ENCODE measurements at places on chromosomes 1 and 21.

- peak; percentile 24 for DNase-seq
Observed at GRCh38 chr21:21715266-21715969, 717.2 kb downstream of the NCAM2 start.

DNA sequence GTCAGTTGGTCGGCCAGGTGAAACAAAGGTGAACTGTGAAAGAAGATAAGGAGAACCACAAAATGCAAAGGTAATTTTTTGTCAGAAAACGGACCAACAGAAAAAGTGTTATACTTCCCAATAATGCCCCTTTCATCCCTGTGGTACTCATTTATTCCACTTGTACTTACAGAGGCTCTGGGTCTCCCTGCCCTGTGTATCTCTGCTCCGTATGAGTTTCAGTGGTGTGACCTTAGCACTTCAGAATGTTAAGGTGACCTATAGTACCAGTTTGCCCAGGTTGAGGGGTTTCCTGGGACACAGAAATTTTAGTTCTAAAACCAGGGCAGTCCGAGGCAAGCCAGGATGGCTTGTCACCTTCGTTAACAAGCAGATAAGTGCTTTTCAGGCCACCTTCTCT, 254.8 kb downstream of the OLFM3 start:
- DNase-seq, result no peak

- DNase-seq, result no peak
Observed at GRCh38 chr1:9198538-9199361, 35.8 kb upstream of the H6PD start.

DNA sequence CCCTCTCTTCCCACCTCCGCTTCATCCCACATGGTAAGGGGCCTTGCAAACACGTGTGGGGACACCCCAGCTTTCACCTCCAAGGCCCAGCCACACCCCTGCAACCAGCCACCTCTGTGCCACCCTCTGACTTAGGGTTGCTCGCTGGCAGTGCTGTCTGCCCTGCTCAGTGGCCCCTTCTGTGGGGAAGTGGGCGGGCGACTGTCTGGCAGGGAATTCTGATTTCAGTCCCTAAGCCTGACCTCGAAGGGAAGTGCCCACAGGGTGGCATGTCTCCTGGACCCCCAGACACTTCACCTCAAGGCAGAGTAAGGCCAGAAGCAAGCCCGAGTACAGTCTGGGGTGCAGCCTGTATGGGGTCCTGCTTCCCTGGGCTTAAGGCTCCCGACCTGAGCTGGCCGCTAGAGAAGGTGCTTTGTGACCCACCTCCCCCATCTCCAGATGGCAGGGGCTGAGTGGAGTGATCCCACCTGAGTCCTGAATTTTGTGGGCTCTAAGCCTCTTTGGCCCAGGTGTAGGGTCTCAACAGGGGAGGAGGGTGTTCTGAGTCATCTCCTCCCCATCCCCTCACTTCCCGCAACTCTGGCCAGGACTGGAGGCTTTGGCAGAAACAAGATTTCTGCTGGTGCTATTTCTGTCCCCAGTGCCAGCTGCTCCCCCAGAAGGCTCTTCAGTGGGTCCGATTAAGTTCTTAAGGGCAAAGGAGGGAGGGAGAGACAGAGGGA, 7.0 kb downstream of the RD3 start:
- DNase-seq, result no peak

DNA sequence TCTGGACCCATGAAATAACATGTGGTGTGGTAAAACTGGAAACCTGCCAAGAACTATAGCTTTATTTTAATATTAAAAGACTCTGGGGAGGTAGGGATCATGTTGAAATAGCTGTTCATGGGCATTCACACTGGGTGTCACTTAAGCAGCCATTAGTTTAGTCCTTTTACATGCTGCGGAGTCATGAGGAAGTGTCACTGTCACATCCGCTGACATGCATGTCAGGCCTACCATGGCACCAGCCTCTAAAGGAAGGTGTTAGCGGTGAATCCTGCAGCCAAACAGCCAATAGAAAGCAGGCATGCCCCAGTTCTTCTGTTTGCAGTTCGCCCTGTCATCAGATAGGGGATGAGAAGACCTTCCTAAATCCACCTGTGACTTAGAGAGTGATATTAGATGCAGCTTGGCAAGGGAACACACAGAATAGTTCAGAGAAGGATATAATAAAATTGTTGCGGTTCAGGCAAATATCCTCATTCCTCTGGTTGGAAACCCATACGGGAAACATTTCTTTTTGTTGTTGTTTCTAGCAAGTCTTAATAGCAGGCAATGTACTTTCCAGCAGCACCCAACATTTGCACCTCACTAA, 100.4 kb downstream of the CACHD1 start:
- no peak for DNase-seq

- DNase-seq, result no peak
Observed at GRCh38 chr1:202798260-202798659, 10.0 kb downstream of the KDM5B start.

DNA sequence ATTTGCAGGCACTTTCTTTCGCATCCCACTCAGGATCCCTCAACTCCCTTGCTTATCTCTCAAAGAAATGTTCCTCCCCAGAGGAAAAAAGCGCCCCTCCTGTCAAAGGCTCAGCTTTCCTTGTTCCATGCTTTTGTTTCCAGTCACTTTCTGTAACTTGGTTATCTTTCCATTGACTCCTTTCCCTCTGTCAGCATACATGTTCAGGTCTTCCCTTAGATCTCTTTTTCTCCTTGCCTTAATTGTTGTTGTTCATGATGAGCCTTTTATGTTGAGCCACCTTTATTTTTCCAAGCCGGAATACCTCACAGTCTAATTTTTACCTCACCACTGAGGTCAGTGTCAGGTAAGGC, 46.5 kb upstream of the PODN start:
- DNase-seq, result no peak

- no peak for DNase-seq
Observed at GRCh38 chr1:18868801-18869424, 9.5 kb upstream of the TAS1R2 start.

DNA sequence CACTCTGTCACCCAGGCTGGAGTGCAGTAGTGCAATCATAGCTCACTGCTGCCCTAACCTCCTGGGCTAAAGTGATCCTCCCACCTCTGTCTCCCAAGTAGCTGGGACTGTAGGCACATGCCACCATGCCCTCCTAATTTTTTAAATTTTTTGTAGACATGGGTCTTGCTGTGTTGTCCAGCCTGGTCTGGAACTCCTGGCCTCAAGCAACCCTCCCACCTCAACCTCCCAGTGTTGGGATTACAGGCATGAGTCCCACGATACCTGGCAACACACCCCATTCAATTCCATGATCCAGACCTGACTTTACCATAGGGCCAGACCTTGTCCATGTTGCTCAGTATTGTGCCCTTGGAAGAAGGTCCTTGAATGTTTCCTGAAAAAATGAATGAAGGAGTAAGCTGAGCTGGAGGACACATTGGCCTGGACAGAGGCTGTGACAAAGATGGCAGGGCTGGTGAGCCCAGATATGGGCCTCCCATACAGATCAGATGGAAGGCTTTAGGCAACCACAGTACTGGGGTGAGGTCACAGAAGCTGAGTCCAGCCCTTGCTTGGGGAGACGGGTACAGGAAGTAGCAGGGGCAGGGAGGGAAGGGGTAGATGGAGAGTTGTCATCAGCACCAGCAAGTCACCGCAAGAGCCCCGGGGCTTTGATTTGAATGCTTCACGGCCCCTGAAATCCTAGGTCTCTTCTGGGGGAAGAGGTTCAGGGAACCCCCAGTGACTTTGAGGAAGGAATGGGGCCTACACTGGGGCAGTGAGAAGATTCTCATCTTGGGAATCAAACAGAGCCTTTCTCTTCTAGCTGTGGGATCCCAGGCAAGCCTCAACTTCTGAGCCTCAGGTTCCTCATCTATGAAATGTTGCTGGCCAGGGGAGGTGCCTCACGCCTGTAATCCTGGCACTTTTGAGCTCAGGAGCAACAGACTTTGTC, 40.1 kb upstream of the DMBX1 start:
- no peak for DNase-seq

- DNase-seq, result peak; percentile 28
Observed at GRCh38 chr21:45295576-45296365, 8.1 kb upstream of the POFUT2 start.

DNA sequence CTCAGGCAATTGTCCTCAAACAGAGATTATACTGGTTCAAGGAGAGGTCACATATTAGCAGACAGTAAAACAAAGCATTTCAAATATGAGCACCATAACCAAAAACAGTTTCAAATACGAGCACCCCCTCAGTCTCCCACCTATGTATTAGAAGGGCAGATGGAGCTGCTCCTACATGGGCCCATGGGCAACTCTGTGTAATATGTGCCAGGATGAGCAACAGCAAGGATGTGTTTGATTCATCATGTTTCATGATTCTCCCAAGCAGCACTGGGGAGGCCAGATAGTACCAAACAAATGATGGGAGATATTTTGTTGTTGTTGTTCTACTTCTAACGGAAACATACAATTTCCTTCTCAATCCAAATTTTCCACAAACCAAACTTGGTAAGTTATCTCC, 8.9 kb downstream of the ADSS2 start:
- DNase-seq, result no peak

GRCh38 chr1:208043691-208044181, 132.8 kb upstream of the CD34 start:
- DNase-seq, result no peak

GRCh38 chr21:34330055-34330454, 33.8 kb upstream of the KCNE2 start:
- DNase-seq, result no peak

DNA sequence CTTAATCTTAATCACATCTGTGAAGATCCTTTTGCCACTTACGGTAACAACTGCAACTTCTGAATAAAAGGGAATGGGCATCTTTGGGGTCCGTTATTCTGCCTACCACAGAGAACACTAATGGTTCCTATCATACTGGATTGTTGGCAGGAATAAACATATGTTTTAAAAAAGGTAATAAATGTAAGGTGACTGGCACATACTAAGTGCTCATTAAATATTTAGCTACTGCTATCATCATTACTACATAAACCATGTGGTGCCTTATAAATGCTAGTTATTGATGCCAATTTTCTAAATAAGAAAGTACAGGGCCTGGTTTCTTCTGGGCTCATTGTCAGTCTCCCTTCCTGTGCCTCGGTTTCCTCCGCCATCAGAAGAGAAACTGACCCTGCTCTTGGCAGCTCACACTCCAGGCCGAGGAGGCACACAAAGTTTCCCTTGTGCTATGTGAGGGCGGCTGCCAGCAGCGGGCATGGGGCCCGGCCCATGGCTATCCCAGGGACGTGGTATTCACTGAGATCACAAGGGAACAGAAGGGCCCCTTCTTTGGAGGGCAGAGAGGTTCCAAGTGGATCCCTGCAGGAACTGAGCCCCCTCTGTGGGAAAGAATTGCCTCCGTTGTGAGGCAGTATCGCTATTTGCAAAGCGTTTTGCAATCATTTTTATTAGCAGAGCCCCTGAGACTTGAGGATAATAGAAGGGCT, 26.2 kb downstream of the NAV1 start:
- peak; percentile 35 for DNase-seq

DNA sequence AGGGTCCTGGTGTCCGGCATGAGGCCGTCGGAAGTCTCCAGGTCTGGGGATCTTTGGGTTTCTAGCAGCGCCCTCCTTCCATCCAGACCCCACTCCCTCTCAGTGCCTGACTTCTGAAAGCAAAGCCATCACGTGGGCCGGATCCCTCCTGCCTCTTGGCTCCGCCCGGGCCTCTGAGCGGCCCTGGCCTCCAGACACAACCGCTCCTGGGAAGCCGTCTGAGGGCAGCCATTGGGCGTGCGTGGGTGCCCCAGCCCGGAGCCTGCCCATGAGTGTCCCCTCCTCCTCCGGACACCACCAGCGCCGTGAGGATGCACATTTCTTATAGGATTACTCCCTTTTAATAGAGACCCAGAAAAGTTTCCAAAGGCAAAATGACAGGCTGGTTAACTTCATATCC, 137.0 kb upstream of the ARHGEF16 start:
- DNase-seq, result no peak

DNA sequence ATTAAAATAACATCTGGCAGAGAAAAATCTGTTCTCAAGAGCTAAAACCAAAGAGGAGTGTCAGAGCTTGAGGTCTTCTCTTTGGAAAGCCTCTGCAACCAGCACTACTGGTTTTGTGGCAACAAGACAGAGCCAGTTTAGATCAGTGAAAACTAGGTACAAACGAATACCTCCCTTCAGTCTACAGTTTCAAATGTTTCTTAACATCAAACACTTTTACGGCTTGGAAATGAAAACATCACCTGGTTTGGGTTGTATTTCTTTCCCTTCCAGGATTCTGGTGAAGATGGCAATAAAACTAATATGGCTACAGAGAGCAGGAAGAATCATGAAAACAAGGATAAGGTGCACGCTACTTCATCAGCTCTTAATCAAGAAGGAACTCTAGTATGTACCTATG, 339.4 kb upstream of the ESRRG start:
- DNase-seq, result no peak

DNA sequence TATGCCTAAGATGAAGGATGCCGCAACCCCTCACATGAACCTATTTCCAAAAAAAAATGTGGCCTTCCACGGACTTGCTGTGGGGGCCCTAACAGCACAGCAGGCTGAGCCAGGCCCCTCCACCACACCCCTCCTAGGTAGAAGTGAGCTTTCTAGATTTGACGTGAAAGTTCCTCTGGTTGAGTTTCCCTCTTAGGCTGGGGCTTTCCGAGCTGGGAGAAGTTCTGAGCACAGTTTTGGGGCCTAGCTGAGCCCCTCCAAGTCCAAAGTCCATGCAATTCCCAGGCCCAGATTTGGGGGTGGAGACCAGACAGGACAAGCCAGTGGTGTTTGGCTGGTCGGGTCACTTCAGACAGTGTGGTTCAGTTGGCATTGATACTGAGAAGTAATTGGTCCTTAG, 13.8 kb upstream of the PHLDA3 start:
- DNase-seq, result no peak

- DNase-seq, result no peak
Observed at GRCh38 chr1:114164840-114165543, 11.3 kb upstream of the SYT6 start.

GRCh38 chr21:43916691-43917514, 51.9 kb downstream of the AGPAT3 start:
- no peak for DNase-seq

DNA sequence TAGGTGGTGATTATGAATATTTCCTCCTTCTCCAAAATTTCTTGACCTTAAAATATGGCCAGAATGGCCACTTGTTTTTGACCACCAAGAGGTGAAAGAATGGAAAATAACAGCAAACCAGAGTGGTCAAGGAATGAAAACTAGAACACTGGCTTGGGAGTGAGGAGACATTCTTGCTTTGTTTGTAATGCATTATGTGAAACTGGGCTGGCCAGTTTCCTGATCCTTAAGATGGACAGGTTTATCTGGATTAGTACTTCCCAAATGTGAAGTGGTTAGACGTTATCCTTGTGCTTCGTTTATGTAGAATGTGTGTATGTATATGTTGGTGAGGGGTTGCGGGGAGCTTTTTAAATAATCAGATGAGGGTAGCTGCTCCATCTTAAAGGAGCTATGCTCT, 12.8 kb downstream of the PLA2G4A start:
- no peak for DNase-seq

DNA sequence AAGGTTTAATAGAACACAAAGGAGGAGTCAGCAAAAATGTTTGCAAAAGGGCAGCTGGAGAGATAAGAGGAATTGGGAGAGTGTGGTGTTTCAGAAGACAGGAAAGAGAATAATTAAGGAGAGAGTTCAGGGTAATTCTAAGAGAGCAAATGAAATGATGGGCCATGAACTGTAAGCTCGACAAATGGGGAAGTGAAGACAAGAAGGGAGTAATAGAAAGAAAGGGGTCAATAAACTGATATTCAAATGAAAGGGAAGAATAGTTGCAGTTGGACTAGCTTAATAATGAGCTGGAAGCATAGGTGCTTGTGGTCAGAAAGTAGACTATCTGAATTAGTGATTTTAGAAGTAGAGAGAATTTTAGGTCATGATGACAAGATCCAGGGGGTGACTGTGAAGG, 15.6 kb upstream of the RNF220 start:
- no peak for DNase-seq

Data from fibroblast of gingiva (primary cell).